ENCODE measurements at places on chromosomes 1 and 21.
A peak's percentile ranks its signal among the peaks of the same experiment; 100 is the strongest.

DNA sequence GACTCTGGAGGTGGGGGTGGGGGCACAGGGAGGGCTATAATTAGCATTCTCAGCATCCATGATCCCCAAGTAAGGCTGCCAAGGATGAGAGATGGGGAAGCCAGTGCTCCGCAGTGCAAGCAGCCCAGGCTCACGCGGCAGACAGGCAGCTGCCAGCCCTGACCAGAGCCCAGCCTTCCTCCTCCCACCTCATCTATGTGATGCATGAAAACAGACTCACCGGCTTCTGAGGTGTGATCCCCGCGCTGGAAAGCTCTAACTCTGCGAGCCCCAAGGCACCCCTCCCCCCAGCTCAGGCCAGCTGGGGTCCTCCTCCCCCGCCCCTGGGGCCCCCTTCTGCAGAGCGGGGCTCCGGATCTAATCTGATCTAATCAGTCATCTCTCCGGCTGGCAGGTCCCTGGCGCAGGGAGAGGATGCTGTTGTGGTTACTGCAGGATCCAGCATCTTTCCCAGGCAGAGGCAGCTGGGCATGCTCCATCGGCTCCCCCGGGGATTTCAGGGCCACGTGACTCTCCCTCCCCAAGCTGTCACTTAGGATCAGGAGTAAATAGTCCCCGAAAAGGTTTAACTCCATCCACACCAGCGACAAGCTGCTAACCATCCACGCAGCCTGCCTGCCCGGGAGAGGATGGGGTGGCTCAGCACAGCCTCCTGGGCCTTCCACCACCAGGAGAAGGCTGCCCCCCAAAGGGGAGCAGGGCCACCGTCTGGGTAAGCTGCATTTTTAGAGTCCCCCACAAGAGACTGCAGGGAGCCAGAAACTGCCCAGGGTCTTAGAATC is at the start of gene PLEKHA6:
Gene PLEKHA6, minus strand, starts transcription at position 456 of the 782 bp plus-strand sequence. CDS start 86,202 bp downstream, outside the sequence.
- DNase-seq: peak; percentile 67

- DNase-seq: no peak
Measured at GRCh38 chr1:208162903-208163302, 81.3 kb downstream of the PLXNA2 start.

GRCh38 chr1:160416369-160416768 is 16.0 kb downstream of the VANGL2 start:
- peak; percentile 78 for DNase-seq

DNA sequence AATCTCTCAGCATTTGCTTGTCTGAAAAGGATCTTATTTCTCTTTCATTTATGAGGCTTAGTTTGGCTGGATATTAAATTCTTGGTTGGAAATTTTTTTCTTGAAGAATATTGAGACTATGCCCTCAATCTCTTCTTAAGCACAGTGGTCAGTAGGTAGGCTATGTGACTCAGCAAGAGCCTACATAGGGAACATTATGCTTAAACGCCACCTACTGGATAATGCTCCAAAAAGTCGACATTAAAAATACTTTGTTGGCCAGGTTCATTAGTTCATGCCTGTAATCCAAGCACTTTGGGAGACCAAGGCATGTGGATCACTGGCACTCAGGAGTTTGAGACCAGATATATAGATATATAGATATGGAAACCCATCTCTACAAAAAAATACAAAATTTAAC is 678.0 kb upstream of the USP24 start:
- peak; percentile 68 for DNase-seq

GRCh38 chr1:26164036-26164860 is 4.5 kb downstream of the C1orf232 start:
- DNase-seq: peak; percentile 86

GRCh38 chr1:33021567-33022431 is 14.9 kb downstream of the AK2 start:
- DNase-seq: no peak

DNA sequence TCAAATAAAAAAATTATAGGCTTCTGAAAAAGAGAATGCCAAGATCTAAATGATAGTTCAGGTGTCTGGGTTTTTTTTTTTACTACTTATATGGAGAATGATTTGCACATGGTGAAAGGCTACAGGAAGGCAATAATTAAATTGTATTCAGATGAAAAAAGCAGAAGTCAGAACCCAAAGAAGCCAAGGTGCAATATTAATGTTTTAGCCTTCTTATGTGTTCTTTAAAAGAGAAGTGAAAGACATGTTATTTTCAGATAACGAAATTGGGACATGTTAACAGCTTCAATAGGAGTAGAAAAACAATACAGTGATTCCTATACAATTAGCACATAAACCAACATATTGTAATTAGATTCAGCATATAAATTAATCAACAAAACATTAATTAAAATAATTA is 452.9 kb upstream of the PRMT6 start:
- no peak for DNase-seq

DNA sequence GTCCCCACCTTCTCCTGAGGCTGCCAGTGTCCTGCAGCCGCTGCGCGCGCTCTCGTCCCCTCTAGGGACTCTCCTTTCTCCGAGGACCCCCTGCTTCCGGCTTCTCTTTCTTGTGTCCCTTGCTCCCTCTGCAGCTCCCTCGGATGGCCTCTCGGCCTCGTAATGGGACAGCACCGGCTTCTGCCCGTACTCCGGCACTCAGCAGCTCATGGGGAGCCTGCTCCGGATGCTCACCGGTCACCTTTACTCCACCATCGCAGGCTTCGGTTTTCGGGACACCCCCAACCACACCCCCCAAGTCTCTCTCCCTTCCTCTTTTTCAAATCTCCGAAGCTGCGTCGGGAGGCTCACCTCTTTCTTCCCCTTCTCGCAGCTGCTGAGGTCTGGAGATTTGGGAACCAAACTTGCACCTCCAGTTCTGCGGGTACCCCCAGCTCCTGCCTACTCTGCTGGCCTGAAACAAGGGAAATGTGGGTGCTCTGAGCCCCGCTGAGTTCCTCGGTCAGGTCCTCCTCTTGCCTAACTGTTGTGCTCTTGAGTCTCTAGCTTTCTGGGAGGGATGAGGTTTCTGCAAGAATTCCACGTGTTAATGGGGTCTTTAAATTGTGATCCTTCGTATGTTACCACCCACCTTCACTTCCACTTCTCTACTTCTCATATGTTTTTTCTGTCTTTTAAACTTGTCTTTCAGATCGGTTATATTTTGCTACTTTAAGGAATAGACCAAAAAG is 930 bp downstream of the CDC14A start:
- peak; percentile 80 for DNase-seq

DNA sequence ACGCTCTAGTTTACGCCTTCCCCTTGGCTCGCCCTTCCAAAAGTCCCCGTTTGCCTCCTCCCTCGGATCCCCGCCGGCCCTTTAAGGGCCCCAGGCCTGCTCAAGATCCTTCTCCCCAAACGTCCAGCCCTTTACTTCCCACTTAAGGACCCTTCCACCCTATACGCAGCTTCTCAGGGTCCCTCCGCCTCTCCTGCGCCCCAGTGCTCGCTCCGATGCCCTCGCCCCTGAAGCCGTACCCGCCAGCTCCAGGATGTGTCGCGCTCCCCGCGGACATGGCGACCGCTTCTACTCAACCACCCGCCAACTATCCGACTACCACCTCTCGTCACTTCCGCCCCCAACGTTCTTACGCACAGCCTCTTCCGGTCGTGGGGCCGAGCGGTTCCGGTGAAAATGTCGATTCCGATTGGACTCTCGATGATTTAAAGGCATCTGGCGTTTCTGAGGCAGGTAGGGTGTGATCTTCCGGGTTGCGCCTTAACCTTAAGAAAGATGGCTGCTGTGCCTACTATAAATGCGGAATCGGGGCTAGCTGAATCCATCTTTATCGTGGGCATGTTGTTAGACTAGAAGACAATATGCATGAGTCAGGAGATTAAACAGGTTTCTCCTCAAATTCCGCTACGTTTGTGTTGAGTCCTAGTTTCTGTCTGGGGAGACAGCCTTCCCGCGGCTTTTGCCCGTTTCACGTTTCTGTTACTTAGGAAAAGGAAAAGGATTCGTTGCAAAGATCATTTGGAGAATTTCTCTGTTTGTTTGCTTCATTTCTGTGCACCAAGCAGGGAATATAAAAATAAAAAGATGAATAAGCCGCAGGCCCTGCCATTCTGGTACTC is at the start of gene KHDC4:
Gene KHDC4, minus strand, starts transcription at position 317 of the 839 bp plus-strand sequence. Its CDS starts 40 bp downstream, at position 277.
- DNase-seq: peak; percentile 99

DNA sequence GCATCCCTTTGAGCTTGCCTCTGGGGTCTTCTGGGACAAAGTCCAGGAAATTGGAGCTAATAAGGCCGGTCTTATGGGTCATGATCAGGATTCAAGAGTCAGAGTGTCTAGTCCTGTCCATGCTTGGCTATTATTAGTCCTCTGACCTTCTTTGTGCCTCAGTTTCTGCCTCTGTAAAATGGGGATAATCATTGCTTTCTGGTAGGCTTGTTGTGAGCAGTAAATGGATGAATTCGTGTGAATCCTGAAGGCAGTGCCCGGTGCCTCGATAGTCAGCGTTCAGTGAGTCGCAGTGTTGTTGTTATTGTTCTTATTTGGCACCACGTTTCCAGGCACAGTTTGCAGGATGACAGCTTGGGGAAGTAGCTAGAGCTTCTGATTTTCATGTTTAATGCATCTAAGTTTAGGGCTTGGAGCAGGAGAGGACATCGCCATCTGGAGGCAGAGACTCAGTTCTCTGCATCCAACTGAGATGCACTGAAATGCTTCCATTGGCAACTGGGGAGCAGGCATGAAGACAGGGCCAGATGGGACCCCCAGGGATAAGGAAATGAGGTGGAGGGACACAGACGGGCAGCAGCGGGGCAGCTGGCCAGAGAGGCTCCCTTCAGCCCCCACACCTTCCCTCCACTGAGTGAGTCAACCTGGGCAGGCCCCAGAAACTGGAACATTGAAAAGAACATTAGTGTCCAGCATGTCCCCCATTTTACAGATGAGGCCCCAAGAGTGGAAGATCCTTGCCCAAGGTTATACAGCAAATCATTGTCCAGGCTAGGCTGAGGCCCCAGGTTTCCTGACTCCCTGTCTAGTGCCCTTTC is 160.3 kb downstream of the PTPRU start:
- peak; percentile 40 for DNase-seq

GRCh38 chr1:62481681-62482080 is 44.8 kb downstream of the USP1 start:
- DNase-seq: no peak

GRCh38 chr1:236575523-236575922 is 28.8 kb downstream of the HEATR1 start:
- no peak for DNase-seq

DNA sequence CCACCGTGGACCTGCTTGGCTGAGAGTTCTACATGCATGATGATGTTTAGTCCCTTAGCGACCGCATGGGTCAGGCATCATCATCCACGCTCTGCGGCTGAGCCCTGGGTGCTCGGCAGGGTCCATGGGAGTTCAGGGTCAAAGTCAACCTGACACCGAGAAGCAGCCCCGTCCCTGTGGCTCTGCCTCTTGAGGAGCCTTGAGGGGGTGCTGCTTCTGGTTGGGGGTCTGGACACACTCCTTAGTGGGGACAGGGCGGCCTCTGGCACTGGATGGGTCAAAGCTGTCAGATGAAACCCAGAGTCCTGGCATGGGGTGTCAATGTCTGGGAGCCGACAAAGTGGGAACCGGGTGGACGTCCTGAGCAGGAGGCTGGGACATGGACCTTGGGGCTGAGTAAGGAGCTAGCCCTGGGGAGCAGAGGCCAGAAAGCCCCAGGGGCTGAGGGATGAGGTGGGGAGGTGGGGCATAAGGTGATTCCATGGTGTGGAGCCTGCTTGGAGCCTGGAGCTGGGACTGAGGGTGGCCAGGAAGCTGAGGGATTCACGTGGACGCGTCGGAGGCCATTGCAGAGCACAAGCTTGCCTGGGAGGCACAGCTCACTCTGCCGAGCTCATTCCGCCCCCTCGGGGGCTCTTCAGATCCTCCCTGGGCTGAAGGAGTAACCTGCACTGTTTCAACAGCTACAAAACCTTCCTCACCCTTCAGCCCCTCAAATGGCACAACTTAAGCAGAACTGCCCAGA is 53.9 kb downstream of the UMODL1 start:
- DNase-seq: no peak

DNA sequence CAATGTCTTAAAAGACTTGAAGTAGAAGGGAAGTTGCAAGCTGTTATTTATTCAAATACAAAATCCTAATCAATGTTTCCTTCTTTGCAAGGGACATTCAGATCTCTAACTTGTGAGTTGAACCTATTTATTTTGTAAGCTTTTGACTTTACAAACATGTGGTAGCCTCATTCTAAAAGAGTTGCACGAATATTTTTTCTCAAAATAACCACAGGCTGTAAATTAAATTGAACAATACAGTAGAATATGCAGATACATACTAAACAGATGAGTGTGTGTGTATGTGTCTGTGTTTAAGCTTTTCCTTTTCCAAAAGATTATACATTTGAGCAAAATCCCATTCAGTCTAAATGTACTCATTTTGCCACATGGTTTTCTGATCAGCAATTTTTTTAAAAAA is 4.8 kb upstream of the DYNLT5 start:
- DNase-seq: no peak

- no peak for DNase-seq
Measured at GRCh38 chr1:219477861-219478260, 135.0 kb downstream of the ZC3H11B start.

DNA sequence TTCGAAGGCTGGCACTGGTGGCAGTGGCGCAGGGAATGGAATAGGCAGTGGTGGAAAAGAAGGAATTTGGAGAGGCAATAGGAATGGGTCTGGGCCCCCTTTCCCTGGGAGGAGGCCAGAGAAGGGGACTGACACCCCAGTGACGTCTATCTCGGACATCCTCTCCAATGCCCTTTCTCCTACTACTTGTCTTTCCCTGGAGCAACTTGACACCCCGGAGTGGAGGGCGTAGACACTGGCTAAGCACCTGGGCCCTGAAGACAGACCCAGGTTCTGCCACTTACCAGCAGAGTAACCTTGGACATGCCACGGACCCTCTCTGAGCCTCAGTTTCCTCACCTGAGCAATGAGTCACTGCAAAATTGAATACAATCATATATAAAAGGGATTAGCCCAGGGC is 86.8 kb downstream of the CAMK2N1 start:
- DNase-seq: no peak
